Spinal cord (tissue), 10 donors: ENCODE measurements at places on chromosomes 3 and 15. TPM values are rescaled to one million over a fixed set of nuclear protein-coding genes. Genes with fewer than 3 reads are reported as not detected.
A peak's percentile ranks its signal among the peaks of the same experiment; 100 is the strongest.

DNA sequence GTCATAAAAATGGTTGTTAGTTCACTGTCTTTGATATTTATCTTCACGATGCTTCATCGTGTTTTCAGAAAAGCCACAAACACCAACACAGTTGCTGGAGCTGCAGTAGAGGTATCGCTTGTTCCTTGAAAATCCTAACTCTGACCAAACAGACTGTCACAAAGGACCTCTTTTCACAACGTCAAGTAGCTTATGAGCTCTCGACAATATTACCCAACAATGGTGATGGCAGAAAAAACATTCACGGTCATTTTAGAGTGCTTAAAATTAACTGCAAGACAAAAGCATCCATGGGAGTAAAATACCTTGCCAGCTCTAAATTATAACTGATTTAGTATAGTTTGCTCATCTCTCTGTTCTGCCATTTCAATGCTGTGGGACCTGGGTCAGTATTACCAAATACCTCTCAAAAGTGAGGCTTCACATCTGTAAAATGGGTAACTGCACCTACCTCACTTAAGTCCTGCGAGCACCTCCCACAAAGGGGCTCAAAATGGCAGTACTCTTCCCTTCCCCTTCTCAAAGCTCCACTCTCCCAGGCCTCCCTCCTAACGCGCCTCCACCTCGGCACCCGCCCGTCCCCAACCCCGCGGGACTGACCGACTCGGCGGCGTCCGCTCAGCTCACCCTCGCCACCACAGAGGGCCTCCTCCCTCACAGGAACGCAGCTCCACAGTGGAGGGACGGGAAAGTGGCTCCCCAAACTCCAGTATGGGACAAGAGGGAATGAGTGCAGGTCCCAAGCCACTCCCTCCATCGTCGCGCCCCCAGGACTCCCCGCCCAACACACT lies 546 bp downstream of the TRIM59 start:
- DNase-seq, result no peak

DNA sequence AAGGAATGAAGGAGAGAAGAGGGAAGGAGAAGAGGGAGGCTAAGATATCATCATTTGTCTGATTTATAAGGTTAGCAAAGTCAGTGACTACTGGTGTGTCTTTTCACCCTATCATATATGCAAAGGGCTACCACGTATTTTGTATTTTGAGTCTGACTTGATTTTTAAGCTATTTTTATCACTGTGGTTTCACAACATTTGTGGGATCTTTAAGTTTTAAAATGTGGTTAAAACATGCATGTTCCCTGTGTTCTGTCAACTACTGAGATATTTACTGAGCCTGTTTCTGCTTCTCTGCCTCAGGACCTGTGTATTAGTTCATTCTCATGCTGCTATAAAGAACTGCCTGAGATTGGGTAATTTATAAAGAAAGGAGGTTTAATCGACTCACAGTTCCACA lies 22.5 kb upstream of the SPTSSB start:
- no peak for DNase-seq

DNA sequence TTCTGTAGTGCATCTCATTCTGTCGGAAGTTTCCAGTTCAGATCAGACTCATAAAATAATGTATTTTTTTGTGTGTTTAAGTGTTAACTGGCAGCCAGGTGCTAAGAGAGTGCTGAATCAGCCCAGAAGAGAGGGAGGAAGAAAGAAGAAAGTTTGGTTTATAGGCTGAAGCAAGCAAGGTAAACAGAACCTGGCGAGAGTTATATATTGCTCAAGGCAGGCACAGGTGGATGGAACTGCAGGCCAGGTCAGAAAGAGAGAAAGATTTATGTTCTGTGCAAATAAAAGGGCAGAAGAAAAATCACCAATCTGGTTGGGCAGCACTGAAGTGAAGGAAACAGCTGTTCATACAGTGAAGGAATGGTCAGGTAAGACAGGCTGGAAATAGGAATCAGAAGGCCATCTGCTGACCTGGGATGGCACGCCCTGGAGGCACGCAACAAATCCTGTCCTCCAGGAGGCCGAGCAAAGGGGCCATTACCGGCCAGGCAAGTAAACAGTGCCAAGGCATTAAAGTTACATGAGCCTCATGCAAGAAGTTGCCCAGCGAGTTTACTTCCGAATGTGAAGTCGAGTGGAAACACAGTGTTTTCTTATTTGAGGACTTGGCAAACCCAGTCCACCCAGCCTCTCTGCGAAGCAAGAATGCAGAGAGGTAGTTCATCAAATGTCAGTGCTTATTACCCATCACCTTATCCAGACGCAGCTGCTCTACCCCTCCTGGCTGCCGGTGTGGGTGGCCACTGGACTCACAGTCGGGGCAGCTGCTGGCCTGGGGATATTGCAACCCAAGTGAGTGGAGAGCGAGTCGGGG lies 309.8 kb downstream of the VPS13C start:
- peak; percentile 73 for DNase-seq

- no peak for DNase-seq
Observed at GRCh38 chr3:196654735-196655090, 15.2 kb downstream of the NRROS start.

DNA sequence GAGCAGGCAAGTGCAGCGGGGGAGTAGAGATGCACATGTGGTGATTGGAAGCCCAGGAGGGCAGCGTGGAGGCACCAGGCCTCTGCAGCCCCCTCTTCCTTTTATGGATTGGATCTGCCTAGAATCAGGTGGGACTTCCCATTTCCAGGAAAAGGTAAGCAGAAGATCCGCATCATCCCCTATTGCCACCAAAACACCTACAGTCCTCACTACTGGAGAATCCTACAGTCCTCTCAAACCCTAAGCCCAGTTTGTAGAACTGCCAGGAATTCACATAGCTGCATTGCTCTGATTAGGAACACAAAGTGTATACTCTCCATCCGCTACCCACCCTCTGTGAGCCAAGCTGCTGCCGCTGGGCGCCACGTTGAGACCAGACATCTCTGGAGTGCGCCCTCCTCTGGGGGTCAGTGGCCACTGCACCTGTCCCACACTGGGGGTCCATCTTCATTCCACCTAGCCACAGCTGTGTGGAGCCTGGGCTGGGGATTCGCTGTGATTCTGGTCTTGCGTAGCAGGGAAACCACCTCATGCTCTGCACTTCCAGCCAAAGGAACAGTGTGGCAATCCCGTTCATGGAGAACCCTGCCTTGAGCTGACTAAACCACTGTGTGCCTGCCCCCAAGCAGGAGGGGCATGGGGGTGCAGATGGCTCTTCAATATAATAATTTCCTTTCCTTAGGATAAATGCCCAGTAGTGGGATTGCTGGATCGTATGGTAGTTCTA lies 88.9 kb upstream of the PTX3 start:
- no peak for DNase-seq

DNA sequence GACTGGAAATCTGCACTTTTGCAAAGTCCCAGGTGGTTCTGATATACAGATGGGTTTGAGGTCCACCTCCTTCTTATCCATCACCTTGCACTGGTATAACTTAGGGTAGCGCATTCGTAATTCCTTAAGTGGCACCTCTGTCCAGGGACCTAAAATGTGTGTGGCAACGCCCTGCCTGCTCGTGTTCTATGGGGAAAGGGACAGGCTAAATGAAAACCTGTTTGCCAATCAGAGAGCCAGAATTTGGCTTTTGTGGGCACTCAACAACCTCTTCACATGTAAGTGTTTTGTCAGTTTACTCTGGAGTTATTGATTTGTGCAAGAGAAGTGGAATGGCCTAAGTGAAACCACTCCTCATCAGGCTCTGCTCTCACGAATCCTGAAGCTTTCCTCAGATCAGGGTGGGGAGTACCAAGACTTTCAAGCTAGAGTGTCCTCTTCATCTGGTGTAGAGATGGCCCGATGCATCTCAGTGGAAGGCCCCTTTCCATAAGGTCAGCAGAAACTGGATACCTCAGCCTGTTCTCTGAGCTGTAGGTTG lies 138.3 kb downstream of the ALDH1A2 start:
- no peak for DNase-seq

DNA sequence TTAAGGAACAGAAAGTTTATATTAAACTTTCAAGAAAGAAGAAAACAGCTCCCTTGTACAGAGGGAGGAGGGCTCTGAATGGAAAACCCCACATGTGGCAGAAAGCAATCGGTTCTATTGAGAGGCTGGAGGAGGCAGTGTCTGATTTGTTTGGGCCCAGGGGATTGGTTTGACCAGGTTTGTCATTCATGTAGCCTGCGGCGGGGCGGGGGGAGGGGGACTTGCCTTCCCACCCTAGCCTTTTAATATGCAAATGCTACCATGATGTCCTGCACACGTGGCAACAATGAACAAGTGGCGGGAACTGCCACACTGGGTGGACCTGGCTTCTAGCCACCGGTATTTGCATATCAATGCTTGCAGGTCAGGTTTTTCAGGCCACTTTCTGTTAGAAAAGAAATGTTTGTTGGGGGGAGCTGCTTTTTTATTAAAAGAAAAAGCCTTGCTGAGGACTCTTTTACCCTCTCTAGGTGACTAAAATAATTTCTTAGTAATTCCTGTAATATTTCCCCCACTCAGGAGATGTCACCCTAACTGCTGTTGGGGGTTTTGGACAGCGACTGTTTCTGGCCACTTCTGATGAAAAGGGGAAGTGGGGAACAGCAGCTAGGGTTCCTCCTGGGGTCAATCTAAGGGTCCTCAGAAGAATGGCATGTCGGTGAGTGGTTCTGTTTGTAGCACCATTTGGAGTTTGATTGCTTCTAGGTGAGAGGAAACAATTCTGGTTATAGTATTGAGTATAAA lies 691.2 kb downstream of the TBL1XR1 start:
- DNase-seq, result peak; percentile 9

DNA sequence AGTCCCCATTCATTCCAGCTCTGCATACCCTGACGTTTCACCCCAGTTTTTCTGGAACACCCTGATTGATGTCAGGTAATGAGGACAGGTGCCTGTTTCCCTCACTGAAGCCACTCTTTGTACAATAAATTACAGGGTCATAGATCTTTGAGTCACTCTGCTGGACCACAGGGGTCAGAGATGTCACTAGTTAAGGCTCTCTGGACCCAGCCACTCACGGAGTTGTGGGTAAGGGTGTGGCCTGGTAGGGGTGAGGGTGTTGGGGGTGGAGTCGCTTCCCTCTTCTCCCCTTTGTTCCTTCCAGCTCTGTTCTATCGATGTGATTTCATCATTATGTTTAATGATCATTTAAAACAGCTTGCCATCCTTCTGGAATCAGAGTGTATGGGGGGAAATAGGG lies 512 bp downstream of the IQCF5 start:
- DNase-seq, result no peak

DNA sequence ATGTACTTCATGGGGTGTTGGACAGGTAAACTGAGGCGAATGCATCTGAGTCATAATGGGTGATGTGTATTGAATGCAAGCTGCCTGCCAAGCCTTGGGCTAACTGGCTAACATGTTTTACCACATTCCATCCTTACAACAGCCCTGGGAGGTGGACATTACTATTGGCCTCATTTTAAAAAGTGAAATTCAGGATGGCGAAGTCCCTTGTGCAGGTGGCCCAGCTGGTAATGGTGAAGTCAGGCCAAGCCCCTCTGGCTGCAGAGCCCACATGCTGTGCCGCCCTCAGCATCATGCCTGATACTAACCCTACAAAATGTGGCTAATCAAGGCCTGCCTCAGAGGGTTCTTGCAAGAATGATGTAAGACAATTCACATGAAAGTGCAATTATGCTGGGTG lies 60.0 kb upstream of the CHD2 start:
- DNase-seq, result no peak

GRCh38 chr3:194386648-194387047 lies 12.4 kb downstream of the GP5 start:
- DNase-seq, result no peak

- DNase-seq, result no peak
Observed at GRCh38 chr3:110815008-110815583, 256.5 kb upstream of the NECTIN3 start.

- DNase-seq, result no peak
Observed at GRCh38 chr3:46293035-46293724, 50.9 kb downstream of the CCR3 start.

DNA sequence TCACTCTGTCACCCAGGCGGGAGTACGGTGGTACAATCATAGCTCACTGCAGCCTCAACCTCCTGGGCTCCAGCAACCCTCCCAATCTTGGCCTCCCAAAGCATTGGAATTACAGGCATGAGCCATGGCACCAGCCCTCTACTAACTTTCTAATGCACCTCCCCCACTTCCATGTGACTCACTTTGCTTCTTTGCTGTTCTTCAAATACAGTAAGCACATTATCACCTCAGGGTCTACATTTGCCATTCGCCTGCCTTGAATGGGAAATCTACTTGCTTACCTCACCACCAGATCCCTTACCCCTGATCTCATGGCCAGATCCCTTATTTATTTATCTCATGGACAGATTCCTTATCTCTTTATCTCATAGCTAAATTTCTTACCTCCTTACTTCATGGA lies 235.3 kb downstream of the KCNMB2 start:
- DNase-seq, result no peak

DNA sequence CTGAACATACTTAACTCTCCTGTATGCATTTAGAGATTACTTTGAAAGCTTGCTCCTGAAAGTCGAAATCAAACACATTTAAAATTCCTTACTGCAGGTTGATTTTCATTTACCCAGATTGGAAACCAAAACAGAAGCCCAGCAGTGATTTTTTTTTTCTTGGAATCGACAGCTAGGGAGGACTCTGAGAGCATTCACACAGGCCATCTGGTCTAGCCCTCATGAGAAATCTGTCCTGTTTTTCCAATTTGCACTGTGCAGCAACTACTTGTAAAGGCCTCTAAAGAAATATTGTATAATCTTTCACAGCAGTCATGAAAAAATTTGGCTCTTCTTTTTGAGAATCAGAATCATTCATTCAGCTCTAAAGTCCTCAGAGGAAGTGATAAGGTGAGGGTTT lies 179.2 kb downstream of the KCNAB1 start:
- DNase-seq, result no peak

DNA sequence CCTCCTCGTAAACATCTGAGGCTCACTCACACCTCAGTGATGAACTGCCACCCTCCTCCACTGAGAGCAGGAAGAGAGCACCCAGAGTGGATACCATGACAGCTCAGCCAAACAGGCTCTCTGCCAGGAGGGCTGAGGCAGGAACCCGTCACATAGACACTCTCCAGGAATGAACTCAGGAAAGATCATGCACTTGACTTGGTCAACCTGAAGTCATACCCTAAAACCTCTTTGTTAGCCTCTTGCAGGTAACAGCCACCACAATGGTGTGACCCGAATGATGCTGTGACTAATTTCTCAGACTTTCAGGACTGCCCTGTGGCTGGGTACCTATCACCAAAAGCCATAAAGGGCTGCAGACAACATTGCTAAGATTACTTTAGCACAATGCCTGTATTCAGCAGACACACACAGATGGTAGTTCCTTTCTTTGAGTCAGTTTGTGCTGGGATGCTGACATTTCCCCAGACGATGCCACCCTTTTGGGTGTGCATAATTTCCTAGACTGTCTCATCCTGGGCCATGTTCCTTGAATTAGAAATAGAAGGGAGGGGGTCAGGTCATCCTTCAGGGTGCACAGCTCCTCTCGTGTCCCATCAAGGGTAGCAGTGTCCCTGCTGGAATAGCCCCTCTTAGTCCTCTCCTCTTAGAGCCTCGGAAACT lies 30.3 kb downstream of the CX3CR1 start:
- no peak for DNase-seq

- no peak for DNase-seq
Observed at GRCh38 chr3:71931922-71932321, 147.0 kb upstream of the PROK2 start.

Gene CHDH
- total RNA-seq, result 3.2 TPM

Gene LOXL1
- total RNA-seq, result 7.9 TPM

Gene CLDN18
- total RNA-seq, result not detected
